HFFc6 (cell line): ENCODE measurements at places on chromosomes 7 and 10. TPM values are rescaled to one million over a fixed set of nuclear protein-coding genes. Genes with fewer than 3 reads are reported as not detected.

- H3K4me1 ChIP-seq = no peaks in the 10 kb centered on the region; the same call in 1 of the 2 replicates
- H3K36me3 ChIP-seq = no peaks in the 10 kb centered on the region
- H3K27me3 ChIP-seq = peaks cover 7% of the 10 kb centered on the region
- no peak overlapping the region for H3K27ac ChIP-seq
- H3K4me3 ChIP-seq = no peak overlapping the region
Measured at GRCh38 chr10:12898271-12898670, 103.2 kb downstream of the CCDC3 start.

- no peaks in the 10 kb centered on the region for H3K4me1 ChIP-seq
- no peak overlapping the region for H3K4me3 ChIP-seq
- H3K27me3 ChIP-seq = no peaks in the 10 kb centered on the region
- DNase-seq = peak; percentile 67
- H3K36me3 ChIP-seq = no peaks in the 10 kb centered on the region
- H3K27ac ChIP-seq = no peak overlapping the region
Measured at GRCh38 chr10:82969405-82969804, 1094.4 kb downstream of the NRG3 start.

The GFRA1 gene
- total RNA-seq = 10.5 and 17.2 TPM in 2 replicates

- H3K27me3 ChIP-seq = peaks cover 15% of the 10 kb centered on the region
- H3K4me1 ChIP-seq = no peaks in the 10 kb centered on the region
- H3K27ac ChIP-seq = no peak overlapping the region
- H3K36me3 ChIP-seq = no peaks in the 10 kb centered on the region
- DNase-seq = no peak
Measured at GRCh38 chr10:58993480-58994221, 182.8 kb upstream of the PHYHIPL start.

The GARIN1A gene
- total RNA-seq = 1.1 to 1.5 TPM (median 1.3 TPM) in 3 replicates

DNA sequence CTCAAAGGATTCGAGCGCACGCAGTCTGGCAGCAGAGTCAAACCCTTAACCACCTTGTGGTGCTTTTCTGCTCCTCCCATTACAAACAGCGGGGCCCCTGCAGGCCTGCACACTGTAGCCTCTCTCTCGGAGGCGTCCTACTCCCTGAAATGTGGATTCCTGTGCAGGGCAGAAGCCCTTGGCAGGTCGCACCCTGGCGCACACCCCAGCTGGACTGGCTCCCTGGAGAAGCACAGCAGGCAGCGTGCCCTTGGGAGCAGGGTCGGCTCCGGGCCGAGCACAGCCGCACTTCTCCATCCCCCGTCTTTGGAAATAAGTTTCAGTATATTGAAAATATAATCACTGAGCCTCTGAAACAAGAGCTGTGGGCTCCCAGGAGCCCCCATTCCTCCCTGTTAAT, 144.1 kb downstream of the C10orf105 start:
- DNase-seq = no peak
- peaks cover 49% of the 10 kb centered on the region for H3K27me3 ChIP-seq
- H3K4me1 ChIP-seq = no peaks in the 10 kb centered on the region
- no peaks in the 10 kb centered on the region for H3K36me3 ChIP-seq
- H3K4me3 ChIP-seq = no peak overlapping the region

DNA sequence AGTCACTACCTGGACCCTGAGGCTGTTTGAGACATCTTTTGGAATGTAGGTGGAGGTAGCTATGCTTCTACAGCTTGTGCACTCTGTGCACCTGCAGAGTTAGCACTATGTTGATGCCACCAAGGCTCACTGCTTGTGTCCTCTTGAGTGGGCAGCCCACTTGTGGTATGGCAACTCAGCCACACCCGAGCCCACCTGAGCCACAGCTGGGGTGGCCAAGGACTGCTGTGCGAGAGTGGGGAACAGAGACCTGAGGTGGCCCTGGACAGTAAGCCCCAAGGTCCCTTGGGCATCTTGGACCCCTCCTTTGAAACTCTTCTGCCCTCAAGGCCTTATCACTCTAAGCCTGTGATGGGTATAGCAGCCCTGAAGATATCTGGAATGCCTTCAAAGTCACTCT, 25.7 kb downstream of the MYO1G start:
- H3K4me3 ChIP-seq = no peak overlapping the region
- no peak overlapping the region for H3K27ac ChIP-seq
- peaks cover 28% of the 10 kb centered on the region for H3K27me3 ChIP-seq
- no peaks in the 10 kb centered on the region for H3K36me3 ChIP-seq
- H3K4me1 ChIP-seq = no peaks in the 10 kb centered on the region

The PHKG1 gene
- 0.26 and 0.68 TPM in 2 replicates for total RNA-seq

The UPK3BL1 gene
- 11.4 to 18.4 TPM (median 13.5 TPM) in 3 replicates for total RNA-seq

The ASZ1 gene
- not detected in 3 replicates for total RNA-seq

The TMEM106B gene
- 39.6 to 45.3 TPM (median 40.6 TPM) in 3 replicates for total RNA-seq

DNA sequence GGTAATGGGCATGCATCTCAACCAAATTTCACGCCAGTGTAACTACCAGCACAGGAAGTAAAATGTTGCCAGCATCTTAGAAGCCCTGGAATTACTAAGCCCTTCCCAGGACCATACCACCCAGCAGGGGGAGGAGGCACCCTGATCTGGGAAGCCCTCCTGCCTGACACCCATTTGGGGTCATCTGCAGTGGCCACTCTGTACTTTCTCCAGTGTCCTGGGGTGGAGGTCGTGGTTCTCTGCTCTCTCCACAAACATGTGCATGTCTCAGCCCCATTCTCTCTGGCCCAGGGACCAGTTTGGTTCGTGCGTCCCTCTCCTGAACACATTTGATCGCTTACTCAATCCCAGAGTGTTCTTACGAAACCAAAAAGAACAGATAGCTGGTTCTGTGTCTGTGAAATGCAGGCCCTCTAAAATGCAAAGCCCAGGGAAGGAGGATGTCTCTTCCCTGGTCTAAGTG, 9.4 kb upstream of the LRRC27 start:
- DNase-seq = no peak
- H3K27ac ChIP-seq = peak overlapping the region; percentile 62; the same call in 1 of the 2 replicates
- H3K27me3 ChIP-seq = no peaks in the 10 kb centered on the region; the same call in 1 of the 2 replicates

DNA sequence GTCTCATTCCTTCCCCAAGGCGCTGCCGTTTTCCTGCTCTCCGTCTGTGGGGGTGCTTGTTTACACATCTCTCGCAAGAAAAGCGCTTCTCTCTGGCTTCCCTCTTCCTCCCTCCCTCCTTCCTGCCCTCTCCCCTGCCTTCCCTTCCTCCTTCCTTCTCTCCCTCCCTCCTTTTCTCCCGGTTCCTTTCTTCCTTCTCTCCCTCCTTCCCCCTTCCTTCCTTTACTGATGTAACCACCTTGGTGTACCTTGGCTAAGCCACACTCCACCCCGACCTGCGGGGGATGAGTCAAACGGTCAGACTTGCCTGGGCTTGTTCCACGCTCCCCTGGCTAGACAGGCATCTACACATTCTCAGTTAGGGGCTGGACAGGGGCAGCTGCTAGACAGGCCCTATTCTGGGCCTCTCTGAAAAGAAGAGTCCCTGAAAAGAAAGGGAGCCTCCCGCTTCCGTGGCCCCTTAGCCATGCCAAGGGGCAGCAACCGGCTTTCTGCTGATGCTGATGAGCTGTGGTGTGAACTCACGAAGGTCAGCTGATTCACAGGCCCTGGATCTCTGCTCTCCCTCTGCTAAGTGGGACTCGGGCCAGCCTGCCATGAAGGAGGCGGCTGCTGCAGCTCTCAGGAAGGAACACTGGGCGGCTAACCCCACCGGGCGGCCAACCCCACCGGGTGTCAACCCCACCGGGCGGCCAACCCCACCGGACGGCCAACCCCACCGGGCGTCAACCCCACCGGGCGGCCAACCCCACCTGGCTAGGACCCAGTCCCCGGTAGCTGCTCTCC, 216.8 kb downstream of the TCERG1L start:
- peak overlapping the region; percentile 55; the same call in 1 of the 2 replicates for H3K27ac ChIP-seq
- no peaks in the 10 kb centered on the region for H3K27me3 ChIP-seq
- no peaks in the 10 kb centered on the region for H3K36me3 ChIP-seq
- no peak overlapping the region; the same call in 1 of the 2 replicates for H3K4me3 ChIP-seq
- no peak for DNase-seq
- peaks cover 6% of the 10 kb centered on the region; the same call in 1 of the 2 replicates for H3K4me1 ChIP-seq

DNA sequence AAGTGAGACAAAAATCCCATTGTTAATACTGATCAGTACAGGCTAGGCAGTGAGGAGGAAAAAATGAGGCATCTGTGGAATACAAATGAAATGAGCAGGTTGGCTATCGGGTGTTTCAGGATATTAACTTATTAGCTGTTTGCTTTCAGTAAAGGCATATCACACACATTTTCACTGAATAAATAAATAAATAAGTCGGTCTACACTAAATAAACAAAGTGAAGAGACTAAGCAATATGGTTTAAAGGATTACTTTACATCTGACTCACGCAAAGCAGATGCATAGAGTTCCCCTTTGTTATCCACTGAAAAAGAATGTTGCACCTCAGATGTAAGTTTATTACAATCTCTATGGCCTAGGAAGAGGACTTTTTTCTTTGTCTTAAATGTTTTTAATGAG, 6.3 kb upstream of the SEMA3A start:
- H3K27ac ChIP-seq = peak overlapping the region; percentile 28
- no peaks in the 10 kb centered on the region for H3K36me3 ChIP-seq
- peak; percentile 39 for DNase-seq
- H3K4me1 ChIP-seq = peaks cover 60% of the 10 kb centered on the region
- no peaks in the 10 kb centered on the region for H3K27me3 ChIP-seq

- H3K27me3 ChIP-seq = peaks cover 43% of the 10 kb centered on the region
- no peak overlapping the region for H3K27ac ChIP-seq
- H3K4me3 ChIP-seq = no peak overlapping the region
- H3K4me1 ChIP-seq = no peaks in the 10 kb centered on the region
Measured at GRCh38 chr10:14345262-14345661, 14.5 kb upstream of the FRMD4A start.

- H3K4me3 ChIP-seq = no peak overlapping the region
- no peaks in the 10 kb centered on the region for H3K4me1 ChIP-seq
- no peak for DNase-seq
- H3K27me3 ChIP-seq = peaks cover 10% of the 10 kb centered on the region
- H3K36me3 ChIP-seq = no peaks in the 10 kb centered on the region
Measured at GRCh38 chr10:11014671-11015445, 2.8 kb upstream of the CELF2 start.

- H3K36me3 ChIP-seq = no peaks in the 10 kb centered on the region
- peaks cover 10% of the 10 kb centered on the region for H3K27me3 ChIP-seq
- no peak for DNase-seq
- no peaks in the 10 kb centered on the region for H3K4me1 ChIP-seq
- no peak overlapping the region for H3K4me3 ChIP-seq
Measured at GRCh38 chr10:133096616-133097269, 9.0 kb downstream of the ADGRA1 start.

DNA sequence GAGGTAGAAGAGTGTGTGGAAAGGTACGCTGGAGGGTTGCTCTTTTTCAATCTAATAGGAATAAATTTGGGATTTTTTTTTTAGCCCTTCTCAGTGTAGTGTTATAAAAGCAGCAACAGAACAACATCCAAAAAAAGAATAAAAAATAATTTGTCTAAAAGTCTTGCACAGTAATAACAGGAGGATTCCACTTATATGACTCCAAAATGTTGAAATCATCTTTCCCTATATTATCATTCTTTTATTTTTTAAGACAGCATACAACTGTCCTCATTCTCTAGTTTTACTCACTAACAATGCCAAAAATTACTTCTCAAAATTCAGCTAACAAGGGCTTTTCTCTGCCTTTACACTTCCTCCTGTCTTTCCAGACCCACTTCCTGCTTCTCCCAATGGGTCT, 27.8 kb downstream of the IL2RA start:
- H3K27ac ChIP-seq = peak overlapping the region; percentile 7; the same call in 1 of the 2 replicates
- peaks cover 28% of the 10 kb centered on the region for H3K27me3 ChIP-seq
- H3K4me3 ChIP-seq = no peak overlapping the region
- DNase-seq = no peak
- peaks cover 12% of the 10 kb centered on the region for H3K36me3 ChIP-seq

GRCh38 chr10:16816171-16816570, 1.1 kb downstream of the RSU1 start:
- peak overlapping the region; percentile 95 for H3K4me3 ChIP-seq
- H3K4me1 ChIP-seq = peaks cover 48% of the 10 kb centered on the region
- no peaks in the 10 kb centered on the region; the same call in 1 of the 2 replicates for H3K27me3 ChIP-seq
- peak; percentile 12 for DNase-seq

The OTUD1 gene
- 3.8 to 5.7 TPM (median 5.2 TPM) in 3 replicates for total RNA-seq

GRCh38 chr7:47582764-47583738, 1.1 kb upstream of the TNS3 start:
- no peak for DNase-seq
- H3K4me3 ChIP-seq = no peak overlapping the region; the same call in 1 of the 2 replicates
- H3K27me3 ChIP-seq = no peaks in the 10 kb centered on the region; the same call in 1 of the 2 replicates
- H3K27ac ChIP-seq = no peak overlapping the region
- H3K4me1 ChIP-seq = peaks cover 64% of the 10 kb centered on the region

DNA sequence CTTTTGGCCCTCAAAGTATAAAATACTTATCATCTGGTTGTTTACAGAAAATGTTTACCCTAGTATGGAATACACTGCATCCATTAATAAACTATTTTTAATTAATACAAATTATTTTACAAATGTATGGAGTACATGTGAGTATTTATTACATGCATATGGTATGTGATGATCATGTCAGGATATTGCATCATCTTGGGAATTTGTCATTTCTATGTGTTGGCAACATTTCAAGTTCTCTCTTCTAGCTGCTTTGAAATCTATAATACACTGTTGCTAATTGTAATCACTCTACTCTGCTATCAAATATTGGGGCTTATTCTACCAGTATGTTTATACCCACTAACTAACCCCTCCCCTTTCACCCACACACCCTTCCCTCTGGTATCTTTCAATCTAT, 103.9 kb upstream of the THSD7A start:
- no peak for DNase-seq
- no peaks in the 10 kb centered on the region for H3K27me3 ChIP-seq
- H3K36me3 ChIP-seq = no peaks in the 10 kb centered on the region
- no peak overlapping the region for H3K4me3 ChIP-seq
- no peaks in the 10 kb centered on the region for H3K4me1 ChIP-seq
- H3K27ac ChIP-seq = no peak overlapping the region

- DNase-seq = no peak
- H3K4me3 ChIP-seq = no peak overlapping the region
- no peaks in the 10 kb centered on the region; the same call in 1 of the 2 replicates for H3K36me3 ChIP-seq
- H3K27ac ChIP-seq = no peak overlapping the region
Measured at GRCh38 chr7:157565981-157566630, 229.3 kb downstream of the DNAJB6 start.

GRCh38 chr10:103564776-103565520, 71.4 kb downstream of the NEURL1 start:
- H3K36me3 ChIP-seq = no peaks in the 10 kb centered on the region
- no peak overlapping the region for H3K4me3 ChIP-seq
- no peak overlapping the region for H3K27ac ChIP-seq
- H3K4me1 ChIP-seq = no peaks in the 10 kb centered on the region

DNA sequence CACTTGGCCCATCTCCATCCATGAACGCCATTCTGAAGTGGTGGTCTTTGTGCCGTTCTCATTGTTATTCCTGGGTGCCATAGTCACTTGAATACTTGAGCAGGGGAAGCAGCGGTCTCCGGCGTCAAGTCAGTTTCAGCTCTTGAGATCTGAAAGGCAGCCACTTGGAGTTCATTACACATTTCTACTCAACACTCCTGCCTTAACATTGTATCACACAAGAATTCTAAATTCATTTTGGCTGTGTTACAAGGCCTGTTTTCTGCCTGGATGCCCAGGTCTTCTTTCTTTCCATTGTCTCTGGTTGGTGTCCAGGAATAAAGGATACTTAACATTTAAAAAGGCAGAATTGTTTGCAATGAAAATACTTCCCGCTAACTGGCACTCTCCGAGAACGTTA, 69.0 kb upstream of the RAB11FIP2 start:
- no peaks in the 10 kb centered on the region for H3K36me3 ChIP-seq
- no peak for DNase-seq
- H3K27ac ChIP-seq = no peak overlapping the region
- H3K4me1 ChIP-seq = no peaks in the 10 kb centered on the region
- H3K4me3 ChIP-seq = no peak overlapping the region
- no peaks in the 10 kb centered on the region for H3K27me3 ChIP-seq
